ENCODE measurements at places on chromosomes 11 and 22.

GRCh38 chr11:65816696-65817095 is 17.1 kb upstream of the SNX32 start:
- DNase-seq: no peak

DNA sequence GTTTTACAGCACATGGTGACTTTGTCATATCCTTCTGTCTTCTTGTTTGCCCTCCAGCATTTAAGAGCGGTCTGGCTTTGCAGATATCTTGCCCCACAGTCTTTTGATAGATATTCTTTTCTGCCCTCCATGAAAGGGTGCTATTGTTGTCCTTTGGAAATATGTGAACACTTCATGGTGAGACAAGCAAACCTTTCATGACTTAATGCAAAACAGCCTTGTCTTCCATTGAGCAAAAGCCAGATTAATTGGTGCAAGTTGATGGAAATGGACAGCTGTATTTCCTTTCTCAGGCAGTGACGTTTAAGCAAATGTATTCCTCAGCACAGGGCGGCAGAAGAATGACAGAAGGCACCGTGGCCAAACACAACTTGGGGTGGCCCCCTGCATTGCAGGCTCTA is 4.4 kb downstream of the DCPS start:
- DNase-seq: no peak

GRCh38 chr11:125223901-125224361 is 59.4 kb downstream of the PKNOX2 start:
- DNase-seq: no peak

DNA sequence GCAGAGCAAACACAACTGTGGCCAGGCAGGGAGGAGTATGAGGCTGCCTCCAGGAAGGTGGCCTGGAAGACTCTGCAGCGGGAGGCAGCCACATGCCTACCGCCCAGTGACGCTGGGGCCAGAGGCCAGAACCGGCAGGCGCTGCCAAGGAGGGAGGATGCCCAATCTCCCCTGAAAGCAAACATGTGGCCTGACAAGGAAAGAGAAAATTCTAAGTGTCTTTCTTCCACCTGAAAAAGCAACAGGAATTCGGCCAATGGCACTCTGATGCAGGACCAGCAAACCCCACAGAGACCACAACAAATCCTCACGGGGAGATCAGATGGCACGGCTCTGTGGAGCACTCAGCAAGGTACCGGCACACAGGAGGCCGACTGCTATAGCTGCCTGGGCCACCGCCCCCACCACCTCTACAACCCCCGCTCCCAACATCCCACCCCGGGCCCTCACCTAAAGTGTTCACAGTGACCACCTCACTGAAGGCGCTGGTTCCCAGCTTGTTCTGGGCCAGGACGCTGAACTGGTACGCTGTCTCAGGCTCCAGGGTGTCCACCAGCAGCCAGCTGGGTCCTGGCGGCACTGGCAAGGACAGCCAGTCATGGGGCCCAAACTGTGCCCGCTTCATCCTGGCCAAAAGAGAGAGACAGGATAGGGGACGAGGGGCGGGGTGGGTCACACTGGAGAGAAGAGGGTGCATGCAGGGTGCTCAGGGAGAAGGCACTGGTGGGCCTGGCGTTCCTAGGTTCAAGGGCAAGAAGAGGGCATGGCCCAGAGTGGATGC is 30.1 kb downstream of the IGSF9B start:
- DNase-seq: no peak

- DNase-seq: no peak
Observed at GRCh38 chr22:35549328-35549727, 8.7 kb downstream of the RASD2 start.
